ENCODE measurements at places on chromosomes 16 and 17.
A peak's percentile ranks its signal among the peaks of the same experiment; 100 is the strongest.

- peak; percentile 13 for DNase-seq
Observed at GRCh38 chr17:81189670-81190530, 23.9 kb upstream of the AATK start.

- DNase-seq, result no peak
Observed at GRCh38 chr16:75257886-75258806, 6.7 kb upstream of the BCAR1 start.

GRCh38 chr16:4900036-4900435, 36.9 kb downstream of the PPL start:
- DNase-seq, result no peak

DNA sequence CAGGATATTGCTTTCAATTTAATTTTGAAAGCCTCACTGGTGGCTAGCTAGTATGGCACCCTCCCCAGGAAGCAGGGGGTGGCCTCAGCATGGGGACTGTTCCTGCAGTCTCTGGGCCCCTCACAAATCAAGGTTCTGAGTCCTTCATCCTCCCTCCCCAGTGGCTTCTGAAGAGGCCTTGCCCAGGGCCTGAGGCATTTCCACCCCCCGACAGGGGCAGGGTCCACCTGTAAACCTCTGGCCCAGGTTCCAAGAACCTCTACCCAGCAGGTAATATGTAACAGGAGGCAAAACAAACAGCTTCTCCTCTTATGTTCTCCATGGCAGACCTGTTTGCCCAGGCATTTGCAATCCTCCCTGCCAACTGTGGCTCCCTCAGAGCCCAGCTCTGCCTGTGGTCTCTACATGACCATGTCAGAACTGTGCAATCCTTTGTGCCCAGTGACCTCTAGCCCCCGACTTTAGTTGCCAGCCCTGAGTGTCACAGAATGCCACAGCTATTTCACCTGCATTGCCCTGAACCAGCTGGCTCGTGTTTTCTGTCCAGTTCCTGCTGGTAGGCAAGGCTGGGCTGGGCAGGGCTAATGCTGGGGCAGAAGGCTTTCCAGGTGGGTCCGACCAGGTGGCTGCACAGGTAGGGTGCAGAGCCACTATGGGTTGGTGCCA, 14.3 kb downstream of the ACSF2 start:
- no peak for DNase-seq

- DNase-seq, result no peak
Observed at GRCh38 chr16:53209429-53209828, 154.6 kb downstream of the CHD9 start.

DNA sequence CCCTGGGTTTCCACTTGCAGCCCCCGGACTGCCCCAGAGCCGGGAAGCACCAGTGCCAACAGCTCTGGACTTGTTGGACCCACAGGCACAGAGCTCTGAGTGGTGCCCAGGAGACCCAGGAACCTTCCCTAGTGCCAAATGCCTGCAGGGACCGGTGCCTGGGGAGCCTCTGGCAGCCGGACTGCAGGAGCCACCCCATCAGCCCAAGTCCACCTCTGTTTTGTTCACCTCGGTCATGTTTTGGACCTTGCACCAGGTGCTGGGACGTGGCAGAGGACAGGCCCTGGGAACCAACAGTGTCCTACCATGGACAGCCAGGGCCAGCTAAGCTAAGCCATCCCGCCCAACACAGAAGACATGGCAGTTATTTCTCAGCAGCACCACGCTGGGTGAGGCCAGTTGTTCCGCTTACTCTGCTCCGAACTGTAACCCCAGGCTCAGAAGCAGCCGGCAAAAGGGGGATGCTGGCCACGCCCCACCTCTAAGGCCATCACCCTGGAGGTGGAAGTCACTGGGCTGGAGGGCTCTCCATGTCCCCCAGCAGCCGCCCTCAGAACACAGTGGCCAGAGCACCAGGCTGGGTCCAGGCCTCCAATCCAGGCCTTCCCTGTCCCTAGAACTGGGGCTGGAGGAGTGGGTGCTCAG, 79.8 kb downstream of the AMFR start:
- DNase-seq, result no peak

DNA sequence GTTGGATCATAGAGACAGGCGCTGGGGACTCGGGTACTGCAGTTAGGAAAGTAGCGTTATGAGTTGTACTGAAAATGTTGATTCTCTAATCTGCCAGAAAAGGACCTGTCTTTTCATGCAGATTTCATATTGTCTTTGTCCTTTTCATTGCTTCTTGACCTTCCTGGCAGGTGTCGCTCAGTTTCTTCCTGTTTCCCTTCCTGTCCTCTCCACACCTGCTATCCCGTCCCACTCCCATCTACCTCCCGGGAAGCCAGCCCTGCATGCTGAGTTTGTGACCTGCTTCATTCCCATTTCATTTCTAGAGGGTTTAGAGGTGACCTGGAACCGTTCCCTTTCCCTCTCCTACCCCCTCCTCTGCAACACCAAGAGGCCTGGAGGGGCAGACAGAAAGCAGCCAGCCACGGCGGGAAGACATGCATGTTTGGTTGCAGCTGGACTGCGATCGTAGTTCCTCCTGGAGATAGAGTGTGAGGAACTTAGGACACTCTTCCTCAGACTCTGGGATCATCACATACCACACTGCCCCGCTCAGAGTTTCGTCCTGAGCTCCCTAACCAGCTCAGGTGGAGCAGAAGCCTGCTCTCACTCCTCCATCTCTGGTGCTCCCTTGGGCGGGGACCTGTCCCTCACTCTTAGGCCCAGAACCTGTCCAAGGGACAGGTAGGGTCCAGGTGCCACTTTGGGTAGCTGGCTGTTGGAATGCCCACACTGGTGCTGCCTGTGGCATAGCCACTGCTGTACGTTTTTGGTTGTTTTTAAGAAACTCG, 23.9 kb upstream of the ARHGAP23 start:
- DNase-seq, result no peak

DNA sequence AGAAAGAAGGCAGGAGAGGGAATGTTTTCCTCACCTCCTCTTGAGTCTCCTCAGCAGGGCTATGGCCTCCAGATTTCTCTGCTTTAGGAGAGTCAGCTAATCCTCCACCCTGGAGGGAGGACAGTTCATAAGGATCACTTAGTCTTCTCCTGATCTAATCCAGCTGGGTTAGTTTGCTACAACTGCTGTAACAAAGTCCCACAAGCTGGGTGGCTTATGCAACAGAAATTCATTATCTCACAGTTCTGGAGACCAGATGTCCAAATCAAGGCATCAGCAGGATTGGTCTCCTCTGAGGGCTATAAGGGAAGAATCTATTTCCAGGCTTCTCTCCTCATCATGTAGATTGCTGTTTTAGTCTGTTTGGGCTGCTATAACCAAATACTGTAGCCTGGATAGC, 40.6 kb upstream of the XYLT1 start:
- no peak for DNase-seq

DNA sequence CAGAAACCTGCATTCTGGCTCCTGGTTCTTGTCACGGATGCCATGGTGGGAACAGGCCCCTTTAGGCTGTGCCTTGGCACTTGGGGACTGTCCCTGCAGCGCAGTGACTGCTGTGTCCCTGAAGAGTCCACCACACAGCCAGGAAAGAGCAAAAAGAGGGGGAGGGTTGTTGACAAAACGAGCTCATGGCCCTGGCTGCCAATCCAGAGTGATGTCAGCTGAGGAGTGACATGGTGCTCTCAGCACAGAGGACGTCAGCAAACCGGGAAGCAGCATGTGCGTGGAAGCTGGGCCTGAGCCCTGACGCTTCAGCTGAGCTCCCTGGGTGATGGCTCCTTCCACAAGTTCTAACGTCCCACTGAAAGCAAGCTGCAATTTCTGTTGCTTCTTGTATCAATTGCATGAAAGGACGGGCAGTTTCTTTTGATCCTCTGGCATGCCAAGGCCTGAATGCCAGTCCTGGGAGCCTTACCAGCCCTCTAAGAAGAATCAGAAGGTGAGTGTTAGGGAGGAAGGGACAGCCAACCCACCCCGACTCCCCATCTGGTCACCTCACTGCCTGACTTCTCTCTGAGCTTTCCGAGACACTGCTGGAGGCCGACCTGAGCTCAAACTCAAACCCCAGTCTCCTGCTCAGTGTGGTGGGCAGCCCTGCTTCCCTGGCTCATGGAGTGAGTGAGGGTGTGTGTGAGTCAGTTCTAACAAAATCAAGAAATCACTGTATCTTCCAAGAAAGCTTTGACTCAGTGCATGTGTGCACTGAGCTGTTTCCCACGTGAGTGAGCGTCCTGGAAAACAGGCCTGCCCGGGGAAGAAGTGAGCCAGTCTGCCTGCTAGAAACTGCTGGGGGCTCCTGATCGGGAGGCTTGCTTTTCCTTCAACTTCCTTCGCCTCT, 14.7 kb upstream of the WNT3 start:
- DNase-seq, result no peak

Measured in inflammatory macrophage treated with lipopolysaccharide for 4 hours (primary cell).